ENCODE measurements at places on chromosomes 11 and 22. TPM values are rescaled to one million over a fixed set of nuclear protein-coding genes. Genes with fewer than 3 reads are reported as not detected.

DNA sequence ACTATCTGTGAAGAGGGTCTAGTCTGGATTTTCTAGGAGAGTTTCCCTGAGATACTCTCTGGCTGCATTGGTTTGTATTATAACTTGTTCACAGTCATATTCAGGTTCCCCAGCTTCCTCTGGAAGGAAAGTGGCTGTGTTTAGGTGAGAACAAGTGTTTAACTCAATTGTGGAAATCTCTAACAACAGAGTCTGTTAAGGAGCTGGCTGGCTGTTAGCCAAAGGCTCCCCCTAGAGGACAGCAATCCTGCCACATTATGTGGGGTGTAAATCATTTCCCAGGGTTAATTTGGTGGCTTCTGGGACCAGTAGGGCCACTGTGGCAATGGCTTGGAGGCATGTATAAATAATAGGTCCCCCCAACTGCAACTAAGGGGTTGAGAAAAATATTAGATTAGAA, 18.4 kb downstream of the MS4A6E start:
- no peaks in the 10 kb centered on the region for H3K27me3 ChIP-seq
- no peak overlapping the region for H3K4me3 ChIP-seq
- no peaks in the 10 kb centered on the region for H3K4me1 ChIP-seq
- DNase-seq, result peak; percentile 11
- no peak overlapping the region for H3K27ac ChIP-seq
- no peaks in the 10 kb centered on the region for H3K36me3 ChIP-seq

GRCh38 chr22:22084089-22084711, 101.6 kb upstream of the TOP3B start:
- H3K27me3 ChIP-seq, result no peaks in the 10 kb centered on the region
- no peaks in the 10 kb centered on the region for H3K4me1 ChIP-seq
- no peak overlapping the region for H3K4me3 ChIP-seq
- no peak for DNase-seq
- no peaks in the 10 kb centered on the region for H3K36me3 ChIP-seq
- no peak overlapping the region for H3K27ac ChIP-seq

DNA sequence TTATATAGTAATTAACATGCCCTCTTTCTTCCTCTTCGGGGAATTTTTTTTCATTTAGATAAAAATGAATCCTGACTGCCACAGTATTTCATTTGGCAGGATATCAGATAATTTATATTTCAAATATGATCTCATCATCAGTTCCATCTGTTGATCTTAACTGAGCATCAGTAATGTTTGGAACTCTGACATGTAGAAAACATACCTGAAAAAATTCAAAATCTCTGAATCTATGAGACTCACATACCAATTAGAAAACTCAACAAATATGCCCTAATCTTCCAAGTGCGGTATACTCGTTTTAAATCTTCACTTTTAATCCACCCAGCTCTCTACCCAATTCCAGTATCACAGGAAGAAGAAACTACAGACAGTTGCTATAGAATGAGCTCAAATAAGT, 161.9 kb downstream of the MSANTD4 start:
- H3K27me3 ChIP-seq, result no peaks in the 10 kb centered on the region
- H3K36me3 ChIP-seq, result no peaks in the 10 kb centered on the region
- H3K4me3 ChIP-seq, result no peak overlapping the region
- no peaks in the 10 kb centered on the region for H3K4me1 ChIP-seq
- no peak overlapping the region for H3K27ac ChIP-seq
- no peak for DNase-seq

GRCh38 chr11:117790279-117790678, 6.7 kb downstream of the DSCAML1 start:
- H3K36me3 ChIP-seq, result no peaks in the 10 kb centered on the region
- DNase-seq, result no peak
- H3K27ac ChIP-seq, result no peak overlapping the region
- no peak overlapping the region for H3K4me3 ChIP-seq

Gene IMMP1L
- total RNA-seq, result 18.7 TPM
